Testis (tissue), 5 donors: ENCODE measurements at places on chromosomes 7 and 10. TPM values are rescaled to one million over a fixed set of nuclear protein-coding genes. Genes with fewer than 3 reads are reported as not detected.

The MRPL32 gene
- 56.8 TPM for total RNA-seq

The SFTPA1 gene
- total RNA-seq: not detected

The PRTFDC1 gene
- total RNA-seq: 1.2 TPM

The SFRP5 gene
- 2.0 TPM for total RNA-seq

The AMPH gene
- total RNA-seq: 9.0 TPM

The SYT15B gene
- total RNA-seq: 1.2 TPM

The ASIC3 gene
- 27.5 TPM for total RNA-seq

The KLF14 gene
- 0.93 TPM for total RNA-seq

The TMEM120A gene
- 85.9 TPM for total RNA-seq

The IFRD1 gene
- total RNA-seq: 84.7 TPM

The CTTNBP2 gene
- total RNA-seq: 4.3 TPM

The HMX3 gene
- 0.55 TPM for total RNA-seq

The AUTS2 gene
- 75.5 TPM for total RNA-seq

The CYP2E1 gene
- 9.6 TPM for total RNA-seq

The MAT1A gene
- 5.6 TPM for total RNA-seq

The GPC2 gene
- total RNA-seq: 12.7 TPM

The CFAP46 gene
- 67.6 TPM for total RNA-seq

The MYH16 gene
- total RNA-seq: 1.5 TPM

The ZNF365 gene
- 2.8 TPM for total RNA-seq

The PALD1 gene
- 13.3 TPM for total RNA-seq

The ACBD7 gene
- total RNA-seq: 6.6 TPM

The ZNF425 gene
- total RNA-seq: 3.0 TPM

The VWC2 gene
- total RNA-seq: 0.31 TPM

The CCDC71L gene
- total RNA-seq: 38.0 TPM

The SEMA3E gene
- 0.19 TPM for total RNA-seq

The OPN1SW gene
- total RNA-seq: not detected

The RABGEF1 gene
- total RNA-seq: 62.5 TPM

The LRRC18 gene
- total RNA-seq: 7.8 TPM

The PRPF18 gene
- total RNA-seq: 30.6 TPM

The FOXI2 gene
- 0.74 TPM for total RNA-seq

The BLNK gene
- 1.5 TPM for total RNA-seq

The TYW1B gene
- total RNA-seq: 11.3 TPM

The PAX4 gene
- total RNA-seq: 0.55 TPM

The PTPRN2 gene
- total RNA-seq: 9.8 TPM

The CNNM1 gene
- total RNA-seq: 53.8 TPM

The WIPF3 gene
- 110 TPM for total RNA-seq

The CCDC172 gene
- 31.4 TPM for total RNA-seq

The UCN3 gene
- total RNA-seq: not detected

The ASB10 gene
- total RNA-seq: 0.39 TPM

The EGR2 gene
- total RNA-seq: 6.8 TPM

The FAM13C gene
- total RNA-seq: 38.5 TPM

The LIPJ gene
- total RNA-seq: 3.5 TPM

The PLPP4 gene
- 65.8 TPM for total RNA-seq

The PNLIP gene
- total RNA-seq: 0.74 TPM

The VAX1 gene
- total RNA-seq: 0.56 TPM
